ENCODE measurements at places on chromosomes 7 and 10. TPM values are rescaled to one million over a fixed set of nuclear protein-coding genes. Genes with fewer than 3 reads are reported as not detected.

Gene MRM2
- 17.6 TPM for total RNA-seq

Gene CHCHD1
- 36.5 TPM for total RNA-seq

Gene MUC3A
- total RNA-seq, result 0.67 TPM

Gene ZMIZ1
- total RNA-seq, result 80.8 TPM

Gene GTPBP4
- total RNA-seq, result 23.2 TPM

Gene GRM3
- total RNA-seq, result not detected

Gene TMEM229A
- not detected for total RNA-seq

Gene CRTAC1
- total RNA-seq, result 1.4 TPM

Gene LGI1
- total RNA-seq, result not detected

Gene PPP2R2D
- 23.9 TPM for total RNA-seq

Gene ANXA8L1
- 306 TPM for total RNA-seq

Gene SPDYE16
- not detected for total RNA-seq

Gene HOXA11
- 1.4 TPM for total RNA-seq

- DNase-seq, result no peak
Observed at GRCh38 chr7:117564627-117565026, 84.8 kb downstream of the CFTR start.

DNA sequence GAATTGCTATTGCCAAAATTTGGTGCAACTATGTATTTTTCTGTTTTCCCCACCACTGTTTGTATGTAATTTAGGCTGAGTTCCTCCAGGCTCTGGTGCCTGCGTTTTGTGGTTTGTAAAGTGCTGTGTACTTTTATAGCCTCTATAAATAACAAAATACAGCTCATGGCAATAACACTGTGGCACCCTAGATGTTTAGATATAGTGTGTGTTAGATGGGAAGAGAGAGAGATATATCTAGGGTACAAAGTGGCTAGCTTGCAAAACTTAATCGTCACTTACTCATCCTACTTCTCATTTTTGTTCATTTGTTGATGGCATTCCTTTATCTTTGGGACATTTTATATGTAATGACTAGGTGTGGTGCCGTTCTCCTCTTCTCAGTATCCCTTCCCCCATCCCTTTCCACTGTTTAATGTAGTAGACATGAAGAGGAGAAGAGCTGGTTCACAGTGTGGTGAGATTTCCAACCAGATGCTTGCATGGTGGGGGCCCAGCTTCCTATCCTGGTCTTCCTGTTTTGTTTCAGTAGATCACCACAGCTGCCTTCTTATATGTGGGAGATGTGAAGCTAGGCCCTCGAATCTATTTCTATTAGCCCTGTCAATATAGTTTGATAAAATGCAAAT lies 115.0 kb downstream of the SND1 start:
- DNase-seq, result no peak

DNA sequence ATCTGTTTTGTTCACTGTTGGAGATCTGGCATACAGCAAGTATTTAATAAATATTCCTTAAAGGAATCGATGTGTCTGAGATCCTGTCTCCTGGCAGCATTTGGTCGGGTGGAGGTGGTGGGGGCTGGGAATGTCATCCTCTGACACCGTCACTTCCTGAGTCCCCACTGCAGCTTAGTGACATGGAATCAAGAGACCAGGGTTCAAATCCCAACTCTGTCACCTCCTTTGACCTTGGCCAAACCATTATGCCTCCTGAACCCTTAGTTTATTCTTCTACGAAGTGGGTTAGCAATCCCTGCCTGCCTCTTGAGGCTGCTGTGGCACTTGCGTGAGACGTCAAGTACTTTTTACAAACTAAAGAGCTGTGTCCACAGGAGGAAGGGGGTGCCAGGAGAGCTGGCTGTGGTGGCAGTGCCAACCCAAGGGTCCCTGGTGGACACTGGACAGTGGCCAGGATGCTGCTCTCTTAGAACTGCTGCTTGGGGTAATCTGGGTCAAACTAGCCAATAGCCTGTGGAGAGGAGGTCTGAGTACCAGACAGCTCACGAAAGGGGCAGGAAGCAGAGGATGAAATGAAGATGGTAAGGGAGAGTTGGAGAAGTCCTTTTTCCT lies 8.0 kb upstream of the ZMIZ1 start:
- DNase-seq, result peak; percentile 53

GRCh38 chr7:32043688-32044087 lies 26.5 kb downstream of the PDE1C start:
- DNase-seq, result no peak

DNA sequence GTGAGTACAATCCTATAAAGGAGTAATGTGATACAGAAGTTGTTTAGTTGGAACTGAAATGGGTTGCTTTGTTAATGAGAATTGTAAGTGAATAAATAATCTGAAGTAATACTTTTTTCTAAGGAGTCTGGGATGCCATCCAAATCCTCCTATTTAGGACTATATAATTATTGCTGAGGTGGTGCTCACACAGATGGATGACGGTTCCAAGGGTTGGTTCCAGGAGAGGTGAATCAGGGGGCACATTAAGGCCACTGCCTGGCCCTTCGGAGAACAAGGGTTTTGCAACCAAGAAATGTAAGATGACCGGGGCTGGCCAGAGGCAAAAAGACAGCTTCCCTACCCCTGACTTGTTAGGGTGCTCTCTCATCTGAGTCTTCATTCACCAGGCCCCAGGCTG lies 352.7 kb downstream of the PHTF2 start:
- no peak for DNase-seq

GRCh38 chr10:127349737-127350136 lies 153.3 kb upstream of the INSYN2A start:
- DNase-seq, result no peak

GRCh38 chr7:94354953-94355352 lies 39.7 kb upstream of the COL1A2 start:
- no peak for DNase-seq

GRCh38 chr10:58887474-58887873 lies 289.0 kb upstream of the PHYHIPL start:
- no peak for DNase-seq

GRCh38 chr7:110645060-110645459 lies 445.9 kb upstream of the LRRN3 start:
- no peak for DNase-seq

DNA sequence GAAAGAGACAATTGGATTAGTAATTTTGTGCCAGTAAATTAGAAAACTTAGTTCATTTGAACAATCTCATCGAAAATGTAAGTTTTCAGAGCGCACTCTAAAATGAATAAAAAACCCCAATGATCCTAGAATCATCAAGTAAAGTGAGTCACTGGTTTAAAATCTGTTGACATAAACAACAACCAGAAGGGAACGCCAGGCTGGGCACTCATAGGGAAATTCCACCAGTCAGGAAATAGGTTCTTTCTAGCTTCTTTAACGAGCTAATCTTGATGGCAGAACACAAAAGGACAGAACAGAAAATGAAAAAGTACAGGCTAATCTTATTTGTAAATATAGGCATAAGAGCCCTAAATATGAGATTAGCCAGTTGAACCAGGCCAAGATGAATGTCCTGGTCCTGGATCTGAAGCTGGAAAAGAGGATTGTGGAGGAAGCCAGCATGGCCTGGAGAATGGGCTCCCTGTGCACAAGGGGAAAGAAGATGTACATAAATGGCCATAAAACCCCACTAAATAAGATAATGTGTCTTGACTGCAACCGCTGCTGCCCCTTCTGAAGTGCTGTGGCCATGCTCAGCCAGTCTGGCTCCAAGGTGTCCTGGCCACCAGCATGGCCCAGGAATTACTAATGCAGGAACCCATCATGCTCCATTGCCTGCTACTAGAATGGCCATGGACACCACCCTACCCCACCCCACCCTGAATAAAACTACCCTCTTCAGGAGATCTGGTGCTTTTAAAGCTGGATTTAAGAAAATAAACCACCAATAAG lies 114.0 kb downstream of the WDFY4 start:
- DNase-seq, result no peak

- no peak for DNase-seq
Observed at GRCh38 chr10:59678884-59679301, 30.8 kb downstream of the SLC16A9 start.

GRCh38 chr10:88608052-88608732 lies 21.6 kb downstream of the LIPJ start:
- no peak for DNase-seq

DNA sequence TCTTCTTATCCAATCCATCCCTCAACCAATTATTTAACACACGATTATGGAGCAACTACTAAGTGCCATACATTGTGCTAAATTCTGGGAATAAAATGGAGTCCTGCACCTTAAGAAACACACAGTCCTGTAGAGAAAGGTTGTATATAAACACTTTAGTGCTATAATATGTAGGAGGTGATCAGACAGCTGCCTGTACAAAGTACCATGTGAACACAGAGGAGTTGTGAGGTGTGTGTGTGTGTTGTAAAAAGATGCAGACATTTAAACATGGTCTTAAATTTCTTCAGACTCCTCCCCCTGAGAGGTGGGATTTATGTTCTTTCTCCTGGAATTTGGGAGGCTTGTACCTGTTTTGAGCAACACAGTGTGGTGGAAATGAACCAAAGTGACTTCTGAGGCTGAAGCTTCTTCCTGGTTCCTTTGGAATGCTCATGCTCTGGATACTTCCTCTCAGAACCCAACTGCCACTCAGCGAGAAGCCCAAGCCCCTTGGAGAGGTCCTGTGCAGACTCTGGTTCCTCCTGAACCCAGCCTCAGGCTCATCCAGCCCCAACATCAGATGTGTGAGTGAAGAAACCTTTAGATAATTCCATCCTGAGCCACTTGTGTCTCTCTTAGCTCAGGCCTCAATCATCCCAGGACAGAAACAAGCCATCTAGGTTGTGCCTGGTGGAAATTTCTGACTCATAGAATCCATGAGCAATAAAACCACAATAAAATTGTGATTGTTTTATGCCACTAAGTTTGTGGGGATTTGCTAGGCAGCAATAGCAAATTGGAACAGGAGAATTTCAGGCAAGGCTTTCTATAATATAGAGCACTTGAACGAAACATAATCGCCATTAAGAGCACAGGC lies 161.2 kb upstream of the FAM3C start:
- no peak for DNase-seq

GRCh38 chr10:119817991-119818888 lies 54.4 kb downstream of the MCMBP start:
- DNase-seq, result peak; percentile 19

GRCh38 chr7:12646139-12646538 lies 41.3 kb upstream of the ARL4A start:
- DNase-seq, result no peak

DNA sequence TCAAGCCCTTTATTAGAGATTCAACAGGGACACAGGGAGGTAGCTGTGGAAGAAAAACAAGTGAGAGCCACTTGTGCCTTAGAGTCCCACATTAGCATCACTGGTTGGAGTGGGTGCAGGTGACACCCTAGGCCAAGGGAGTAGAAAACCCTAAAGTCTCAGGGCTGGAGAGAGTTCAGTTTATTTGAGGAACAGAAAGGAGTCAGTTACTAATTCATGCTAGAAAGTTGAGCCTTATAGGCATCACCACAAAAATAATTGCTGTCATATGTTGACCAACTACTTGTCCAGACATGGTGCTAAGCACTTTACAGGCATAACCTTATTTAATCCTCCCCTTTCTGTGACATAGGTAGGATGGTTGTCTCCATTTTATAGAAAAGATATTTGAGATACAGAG lies 20.9 kb upstream of the ACSL5 start:
- no peak for DNase-seq

- DNase-seq, result peak; percentile 27
Observed at GRCh38 chr7:3103614-3104398, 60.1 kb upstream of the CARD11 start.

- no peak for DNase-seq
Observed at GRCh38 chr10:32155075-32155516, 98.9 kb upstream of the KIF5B start.

DNA sequence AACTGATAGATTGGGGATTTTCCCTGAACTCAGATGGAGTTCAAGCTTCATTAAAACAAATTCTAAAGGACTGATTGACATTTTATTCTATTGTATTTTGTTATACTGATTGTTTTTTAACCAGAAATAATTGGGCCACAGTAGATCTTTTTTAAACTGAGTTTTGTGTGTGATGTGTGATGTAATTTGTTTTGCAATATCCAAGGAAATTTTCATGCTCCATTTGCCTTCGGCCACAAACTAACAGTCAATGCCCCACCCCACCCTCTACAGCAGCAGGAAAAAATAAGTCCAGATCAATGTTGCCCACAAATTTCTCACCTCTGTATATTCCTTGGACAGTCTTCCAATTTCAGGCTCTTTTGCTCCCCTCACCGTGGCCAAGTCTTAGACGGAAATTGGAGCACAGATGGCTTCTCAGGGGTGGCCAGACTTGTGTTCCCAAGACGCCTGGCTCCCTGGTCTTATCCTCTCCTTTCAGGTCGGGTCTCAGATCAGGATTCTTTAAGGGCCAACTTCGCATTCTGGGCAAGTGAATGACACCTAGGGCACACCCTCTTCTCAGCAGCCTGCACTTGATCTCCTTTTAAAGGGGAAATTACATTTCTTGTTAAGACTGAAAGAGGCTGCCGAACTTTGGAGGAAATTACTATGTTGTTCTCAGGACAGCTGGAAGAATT lies at the start of gene SVOPL:
TSS of gene SVOPL (minus strand) at position 506 of the 680 bp plus-strand sequence. CDS start 22,317 bp downstream, outside the sequence.
- no peak for DNase-seq

- no peak for DNase-seq
Observed at GRCh38 chr10:78961760-78962159, 107.0 kb upstream of the ZMIZ1 start.

- no peak for DNase-seq
Observed at GRCh38 chr7:78787854-78788253, 665.6 kb downstream of the MAGI2 start.

DNA sequence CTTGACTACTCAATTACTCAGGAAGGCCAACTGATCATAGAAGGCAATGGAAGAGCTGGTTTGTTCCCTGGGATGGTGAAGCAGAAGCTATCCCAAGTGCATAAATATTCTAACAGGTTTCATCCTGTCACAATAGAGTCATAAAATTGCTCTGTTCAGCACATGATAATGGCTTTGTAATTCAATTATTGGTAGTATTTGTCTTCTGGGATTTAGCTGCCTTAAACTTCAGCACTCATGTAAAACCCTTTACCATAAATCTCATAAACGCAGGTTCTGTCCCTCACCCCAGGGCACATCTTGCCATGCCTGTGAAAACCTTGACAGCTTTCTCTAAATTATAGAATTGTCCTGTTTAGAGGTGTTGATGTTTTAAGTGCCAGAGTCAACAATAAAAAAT lies 417.6 kb downstream of the SORCS1 start:
- no peak for DNase-seq

DNA sequence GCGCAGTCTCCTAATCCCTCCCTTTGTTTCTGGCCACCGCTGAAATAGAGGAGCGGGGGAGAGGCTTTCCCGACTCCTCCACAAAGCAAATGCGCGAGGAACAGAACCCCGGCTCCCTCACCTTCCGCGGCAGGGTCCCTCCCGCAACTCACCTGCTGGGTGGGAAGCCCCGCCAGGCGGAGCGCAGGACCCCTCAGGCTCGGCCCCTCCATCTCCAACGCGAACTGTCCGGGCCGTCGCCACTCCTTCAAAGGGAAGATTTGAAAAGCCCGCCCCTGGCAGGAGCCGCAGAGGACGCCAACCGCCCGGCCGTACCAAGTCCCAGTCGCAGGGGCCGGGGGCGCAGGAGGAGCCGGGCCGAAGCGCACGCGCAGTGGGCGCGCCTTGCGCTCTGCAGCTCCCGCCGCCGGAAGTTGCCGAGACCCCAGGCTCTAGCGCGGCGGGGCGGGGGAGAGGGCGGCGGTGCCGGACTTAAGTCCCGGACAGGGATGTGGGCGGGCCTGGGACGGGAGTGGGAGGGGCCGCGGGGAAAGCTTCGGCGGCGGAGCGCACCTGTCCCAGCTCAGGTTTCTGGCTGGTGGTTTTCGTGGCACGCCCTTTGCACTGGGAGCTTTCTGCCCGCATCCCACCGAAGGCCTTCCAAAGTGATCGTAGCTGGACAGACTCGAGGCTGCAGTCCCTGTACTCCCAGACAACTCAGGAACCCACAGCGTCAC lies at the start of gene RTKN2:
TSS of gene RTKN2 (minus strand) at position 446 of the 716 bp plus-strand sequence. CDS start at position 212, 234 bp downstream.
- peak; percentile 38 for DNase-seq

- no peak for DNase-seq
Observed at GRCh38 chr7:116582806-116583444, 58.1 kb downstream of the CAV1 start.

- DNase-seq, result no peak
Observed at GRCh38 chr10:6701289-6701688, 121.2 kb upstream of the PRKCQ start.

Data from lower leg skin (tissue), 4 donors.